Activated T-helper 9 cell treated with anti-CD3 and anti-CD28 coated beads, Interleukin-2, amount 50 U/mL, for 16 hours (primary cell): ENCODE measurements at places on chromosomes 11 and 22.

- no peak for DNase-seq
Observed at GRCh38 chr11:114201219-114201618, 95.0 kb upstream of the NNMT start.

DNA sequence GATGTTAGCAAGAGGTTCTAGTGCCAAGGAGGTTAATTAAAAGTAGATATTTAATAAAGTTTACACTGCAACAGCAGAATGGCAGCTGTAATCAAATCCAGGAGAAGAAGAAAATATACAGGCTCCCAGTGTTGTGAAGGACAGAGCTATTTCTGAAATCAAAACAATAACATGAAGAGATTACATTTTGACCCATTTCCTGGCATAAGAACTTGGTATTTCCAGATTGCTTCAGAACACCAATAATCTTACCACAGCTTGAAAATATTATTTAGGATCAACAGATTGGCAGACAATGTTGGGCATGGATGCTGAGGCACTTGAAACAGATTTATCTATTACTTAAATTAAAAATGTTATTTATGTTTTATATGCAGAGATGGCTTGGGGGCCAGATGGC, 692.5 kb downstream of the KCNA4 start:
- no peak for DNase-seq

DNA sequence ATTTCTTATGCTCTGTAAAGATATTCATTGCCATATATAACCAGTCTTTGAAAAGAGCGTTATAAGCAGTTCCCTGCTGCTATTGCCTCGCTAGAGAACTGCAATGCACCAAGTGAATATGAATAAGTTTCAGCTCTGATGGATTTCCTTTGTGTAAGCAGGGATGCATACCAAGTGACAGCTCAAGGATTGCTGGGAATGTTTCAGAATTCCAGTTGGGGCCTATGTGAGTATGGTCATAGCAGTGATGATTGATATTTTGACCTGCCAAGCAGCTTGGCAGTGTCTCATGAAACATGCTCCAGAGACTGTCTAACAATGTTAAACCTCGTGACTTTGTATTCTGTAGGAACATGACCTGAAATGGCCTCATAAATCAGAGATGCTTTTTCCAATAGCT, 312.6 kb downstream of the C11orf87 start:
- no peak for DNase-seq

GRCh38 chr22:21593406-21594232, 26.1 kb downstream of the UBE2L3 start:
- DNase-seq, result no peak
